Renal pelvis (tissue), 12 donors: ENCODE measurements at places on chromosomes 1 and 21.

- no peak for DNase-seq
Observed at GRCh38 chr1:32111789-32112188, 3.9 kb downstream of the KPNA6 start.

DNA sequence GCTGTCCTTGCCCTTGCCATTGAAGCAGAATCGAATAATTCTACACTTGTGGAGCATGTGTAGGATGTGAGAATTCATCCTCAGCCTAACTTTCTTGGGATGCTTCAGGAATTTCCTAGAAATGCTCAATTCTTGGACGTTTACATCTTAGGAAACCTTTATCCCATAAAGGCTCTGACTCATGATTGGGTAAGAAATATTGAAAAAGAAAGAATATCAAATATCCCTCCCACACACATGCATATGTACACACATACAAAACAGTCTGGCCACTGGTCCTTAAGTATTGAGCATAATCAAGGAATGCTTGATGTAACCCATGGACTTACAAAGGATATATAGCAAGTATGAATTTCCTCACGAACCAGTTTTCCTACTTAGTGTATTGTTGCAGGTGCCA, 83.9 kb upstream of the IPO9 start:
- no peak for DNase-seq

- DNase-seq: no peak
Observed at GRCh38 chr1:234926264-234926558, 202.4 kb downstream of the TOMM20 start.

GRCh38 chr1:98422816-98423215, 238.7 kb upstream of the SNX7 start:
- no peak for DNase-seq

DNA sequence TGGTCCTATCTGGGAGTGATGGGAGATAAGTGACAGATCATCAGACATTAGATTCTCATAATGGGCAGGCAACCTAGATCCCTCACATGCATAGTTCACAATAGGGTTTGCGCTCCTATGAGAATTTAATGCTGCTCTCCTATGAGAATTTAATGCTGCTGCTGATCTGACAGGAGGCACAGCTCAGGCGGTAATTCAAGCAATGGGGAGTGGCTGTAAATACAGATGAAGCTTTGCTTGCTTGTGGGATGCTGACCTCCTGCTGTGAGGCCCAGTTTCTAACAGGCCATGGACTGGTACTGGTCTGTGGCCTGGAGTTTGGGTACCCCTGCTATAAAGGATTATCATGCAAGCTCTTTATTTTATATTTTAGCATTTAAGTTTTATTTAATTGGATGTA, 72.0 kb downstream of the ZMYM4 start:
- no peak for DNase-seq

DNA sequence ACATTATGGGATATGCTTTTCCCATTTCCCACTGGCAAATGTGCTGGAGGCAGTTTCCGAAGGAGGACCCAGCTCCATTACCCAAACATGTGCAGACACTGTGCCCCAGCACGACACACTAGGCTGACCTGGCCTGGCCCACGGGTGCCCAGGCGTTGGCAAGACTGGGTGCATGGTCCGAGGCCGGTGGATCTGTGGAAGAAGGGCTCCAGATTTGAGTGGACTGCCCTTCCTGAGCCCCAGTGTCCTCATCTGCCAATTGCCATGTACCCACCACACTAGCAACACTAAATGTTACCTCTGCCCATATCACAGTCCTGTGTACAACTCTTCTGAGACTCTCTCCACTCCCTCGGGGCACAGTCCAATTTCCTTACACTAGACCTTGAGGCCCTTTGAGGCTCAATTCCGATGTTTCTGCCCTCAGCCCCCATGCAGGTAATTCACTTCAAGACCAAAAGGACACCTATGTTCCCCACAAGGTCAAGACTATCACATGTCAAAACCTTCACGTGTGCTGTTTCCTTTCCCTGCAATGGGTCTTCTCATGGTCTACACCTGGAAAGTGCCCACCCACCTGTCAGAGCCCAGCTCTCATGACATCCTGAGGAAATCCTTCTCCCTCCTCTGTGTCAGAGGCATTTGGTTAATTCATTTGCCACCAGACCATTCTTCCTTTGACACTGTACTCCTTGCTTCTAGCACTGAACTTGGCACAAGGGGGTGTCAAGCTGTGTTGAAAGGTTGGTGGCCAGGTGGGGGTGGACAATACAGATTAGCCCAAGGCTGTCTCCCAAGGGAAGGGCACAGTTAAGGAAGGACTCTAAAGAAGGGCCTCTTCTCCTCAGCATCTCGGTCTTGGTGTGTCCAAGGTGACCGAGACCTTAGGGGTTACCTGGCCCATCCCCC, 124.9 kb downstream of the DMRTB1 start:
- DNase-seq: no peak

GRCh38 chr1:49048188-49048587, 271.5 kb upstream of the BEND5 start:
- DNase-seq: no peak

GRCh38 chr1:153428791-153429190, 12.5 kb downstream of the S100A7A start:
- DNase-seq: no peak

- DNase-seq: no peak
Observed at GRCh38 chr1:106548726-106549125, 507.7 kb upstream of the PRMT6 start.

DNA sequence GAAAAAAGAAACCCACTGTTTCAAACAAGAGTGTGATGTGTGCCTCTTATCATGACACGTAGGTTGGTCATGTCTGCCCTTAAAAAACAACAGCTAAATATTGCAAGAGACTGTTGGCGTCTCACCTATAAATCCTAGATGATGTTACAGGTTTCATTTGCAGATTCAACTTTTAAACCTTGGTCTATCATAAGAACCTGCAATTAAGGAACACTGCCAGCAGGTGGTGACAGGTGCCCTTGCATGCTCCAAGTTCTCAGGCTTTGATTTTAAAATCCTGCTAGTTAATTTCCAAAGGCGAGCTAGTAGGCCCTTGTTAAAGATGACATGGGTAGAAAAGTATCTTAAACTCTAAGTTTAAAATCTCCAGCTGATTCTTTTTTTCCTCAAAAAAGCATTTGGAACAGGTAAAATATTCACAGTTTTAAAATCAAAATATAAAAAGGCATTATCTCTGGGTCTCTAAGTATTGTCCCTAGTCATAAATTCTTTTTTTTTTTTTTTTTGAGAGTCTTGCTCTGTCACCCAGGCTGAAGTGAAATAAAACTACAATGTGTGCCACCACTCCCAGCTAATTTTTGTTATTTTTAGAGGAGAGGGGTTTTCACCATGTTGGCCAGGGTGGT, 39.1 kb downstream of the CLSTN1 start:
- peak; percentile 61 for DNase-seq

DNA sequence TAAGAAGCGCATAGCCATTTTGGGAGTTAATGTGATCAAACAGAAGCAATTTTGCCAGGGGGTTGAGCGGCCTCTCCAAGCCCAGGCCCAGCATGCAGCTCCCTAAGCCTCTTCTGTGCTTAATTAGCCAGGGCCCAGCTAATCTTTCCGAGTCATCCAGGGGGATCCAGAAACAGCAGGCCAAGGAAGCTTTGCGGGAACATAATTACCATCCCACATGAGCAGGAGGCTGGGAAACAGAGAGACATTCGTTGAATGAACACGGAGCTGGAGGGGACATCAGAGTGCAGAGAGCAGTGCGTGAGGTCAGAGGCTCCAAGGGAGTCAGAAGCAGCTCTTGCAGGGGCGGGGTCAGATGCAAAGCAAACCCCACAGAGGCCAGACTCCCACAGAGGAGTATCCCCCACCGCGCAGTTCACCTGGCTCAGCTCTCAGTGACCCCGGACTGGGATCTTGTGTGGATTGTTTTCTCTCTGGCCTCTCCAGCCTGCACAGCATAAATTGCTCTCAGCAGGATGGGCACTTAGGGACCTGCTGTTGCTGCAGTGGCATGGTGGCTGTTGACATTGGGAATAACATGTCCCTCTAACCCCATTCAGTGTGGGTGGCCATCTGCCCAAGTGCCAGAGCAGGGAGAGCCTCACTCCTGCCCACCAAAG, 657.4 kb downstream of the AJAP1 start:
- no peak for DNase-seq

GRCh38 chr1:175178056-175178455, 14.5 kb downstream of the KIAA0040 start:
- DNase-seq: no peak

- DNase-seq: no peak
Observed at GRCh38 chr1:117600325-117600943, 5.4 kb upstream of the TENT5C start.

DNA sequence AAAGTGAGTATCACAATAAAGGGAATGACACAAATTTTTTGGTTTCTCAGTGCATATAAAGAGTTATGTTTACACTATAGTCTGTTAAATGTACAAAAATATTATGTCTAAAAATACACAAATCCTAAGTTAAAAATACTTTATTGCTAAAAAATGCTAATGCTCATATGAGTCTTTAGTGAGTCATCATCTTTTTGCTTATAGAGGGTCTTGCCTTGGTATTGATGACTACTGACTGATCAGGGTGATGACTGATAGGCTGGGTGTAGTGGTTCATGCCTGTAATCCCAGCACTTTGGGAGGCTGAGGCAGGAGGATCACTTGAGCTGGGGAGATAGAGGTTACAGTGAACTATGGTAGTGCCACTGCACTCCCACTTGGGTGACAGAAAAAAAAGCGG, 12.9 kb upstream of the NUF2 start:
- DNase-seq: no peak

- no peak for DNase-seq
Observed at GRCh38 chr21:37061926-37062592, 10.8 kb downstream of the PIGP start.

DNA sequence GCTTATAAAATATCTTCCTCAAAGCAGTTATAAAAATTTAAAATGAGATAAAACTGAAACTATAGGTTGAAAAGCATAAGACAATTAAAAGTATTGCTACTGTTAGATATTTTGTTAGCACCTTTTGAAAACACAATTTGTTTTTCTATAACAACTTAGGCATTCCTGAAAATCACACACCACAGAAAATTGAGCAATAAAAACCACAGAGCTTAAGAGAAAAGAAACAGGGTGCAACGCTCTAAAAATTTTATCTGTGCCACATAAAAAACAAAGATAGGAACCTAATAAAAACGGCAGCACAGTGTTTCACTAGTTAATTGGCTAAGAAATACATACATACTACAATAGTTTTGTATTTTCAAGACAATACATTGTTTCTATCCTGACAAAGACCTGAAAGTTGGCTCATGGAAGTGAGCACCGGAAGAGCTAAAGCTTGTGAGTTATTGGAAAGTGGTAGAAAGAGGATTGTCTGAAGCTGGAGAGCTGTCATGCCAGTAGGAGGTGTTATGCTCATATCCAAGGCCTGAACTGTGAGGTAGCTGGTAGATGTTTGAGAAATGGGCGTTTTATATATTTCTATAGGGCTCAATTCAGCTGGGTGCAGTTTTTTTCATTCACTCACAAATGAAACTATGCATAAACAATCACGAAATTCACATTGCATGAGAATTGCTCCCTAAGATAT, 45.8 kb downstream of the RGS7 start:
- no peak for DNase-seq

DNA sequence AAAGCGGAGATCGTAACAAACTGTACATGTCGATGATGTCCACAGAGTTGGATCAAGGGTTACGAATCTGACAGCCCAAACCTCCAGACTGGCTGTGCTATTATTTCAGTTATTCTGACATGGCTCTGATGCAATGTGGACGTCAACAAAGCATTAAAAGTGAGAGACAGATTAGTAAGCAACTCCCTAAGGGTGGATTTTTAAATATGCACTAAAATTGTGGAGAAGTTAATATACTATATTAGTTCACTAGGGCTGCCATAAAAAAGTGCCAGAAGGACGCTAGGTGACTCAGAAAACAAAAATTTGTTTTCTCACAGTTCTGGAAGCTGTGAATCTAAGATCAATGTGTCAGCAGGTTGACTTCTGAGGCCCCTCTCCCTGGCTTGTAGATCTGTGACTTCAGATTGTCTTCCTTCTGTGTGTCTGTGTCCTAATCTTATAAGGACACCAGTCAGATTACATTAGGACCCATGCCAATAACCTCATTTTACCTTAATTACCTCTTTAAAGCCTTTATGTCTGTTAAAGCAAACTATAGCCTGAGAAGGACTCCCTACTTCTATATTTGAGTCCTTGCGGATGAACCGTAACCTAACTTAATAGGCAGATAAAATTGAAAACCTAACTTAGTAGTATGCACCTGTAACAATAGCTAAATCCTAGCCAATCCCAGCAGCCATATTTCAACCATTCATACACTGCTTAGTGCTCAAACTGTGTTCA, 66.0 kb upstream of the BACH1 start:
- no peak for DNase-seq

GRCh38 chr1:163824006-163824405, 502.3 kb downstream of the NUF2 start:
- no peak for DNase-seq

DNA sequence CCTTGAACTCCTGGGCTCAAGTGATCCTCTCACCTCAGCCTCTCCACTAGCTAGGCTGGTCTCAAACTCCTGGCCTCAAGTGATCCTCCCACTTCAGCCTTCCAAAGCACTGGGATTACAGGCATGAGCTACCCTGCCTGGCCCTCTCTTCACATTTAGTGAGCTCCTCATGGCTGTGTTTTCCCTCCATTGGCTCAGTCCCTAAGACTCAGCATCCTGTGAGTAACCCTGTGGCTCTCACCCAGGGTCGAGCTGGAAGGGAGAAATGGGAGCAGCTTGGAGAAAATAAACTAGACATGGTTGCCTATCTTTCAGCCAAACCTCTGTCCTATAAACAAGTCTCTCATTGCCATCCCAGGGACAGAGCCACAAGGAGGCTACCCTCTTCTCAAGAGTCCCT, 17.5 kb downstream of the NCF2 start:
- DNase-seq: no peak

GRCh38 chr21:20735257-20735656, 263.0 kb upstream of the NCAM2 start:
- DNase-seq: no peak

- DNase-seq: no peak
Observed at GRCh38 chr1:36463463-36463802, 751 bp downstream of the MRPS15 start.

DNA sequence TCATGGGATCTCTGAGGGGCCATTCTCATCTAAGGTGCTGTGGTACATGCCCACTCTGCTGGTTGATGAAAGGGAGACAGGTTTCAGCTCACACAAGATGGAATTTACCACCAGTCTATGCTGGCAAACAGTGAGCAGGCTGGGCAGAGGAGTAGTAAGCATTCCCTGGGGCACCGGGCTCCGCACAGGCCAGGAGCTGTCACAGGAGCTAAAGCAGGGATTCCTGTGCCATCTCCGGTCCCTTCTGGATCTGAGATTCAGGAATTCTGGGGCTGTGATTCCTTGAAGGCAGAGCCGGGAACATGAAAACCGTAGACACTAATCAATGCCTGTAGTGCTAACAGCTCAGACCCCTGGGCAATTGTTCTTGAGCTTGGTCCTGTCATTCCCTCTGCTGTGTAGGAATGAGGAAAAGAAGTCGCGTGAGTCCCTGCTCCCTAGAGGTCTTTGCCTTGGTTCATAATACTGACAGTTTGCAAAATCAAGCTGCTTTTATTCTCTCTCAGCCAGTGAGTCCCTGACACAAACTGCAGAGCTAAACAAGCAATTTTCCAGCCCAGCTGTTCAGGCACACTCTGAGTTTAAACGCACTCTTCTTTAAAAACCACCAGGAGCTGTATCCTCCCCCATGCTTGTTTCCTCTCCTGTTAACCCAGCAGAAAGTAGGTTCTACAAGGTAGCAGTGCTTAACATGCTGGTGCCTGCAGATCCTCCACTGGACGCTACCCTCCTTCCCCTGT, 52.5 kb downstream of the MDM4 start:
- DNase-seq: peak; percentile 34
